ENCODE measurements at places on chromosomes 2 and 18.

DNA sequence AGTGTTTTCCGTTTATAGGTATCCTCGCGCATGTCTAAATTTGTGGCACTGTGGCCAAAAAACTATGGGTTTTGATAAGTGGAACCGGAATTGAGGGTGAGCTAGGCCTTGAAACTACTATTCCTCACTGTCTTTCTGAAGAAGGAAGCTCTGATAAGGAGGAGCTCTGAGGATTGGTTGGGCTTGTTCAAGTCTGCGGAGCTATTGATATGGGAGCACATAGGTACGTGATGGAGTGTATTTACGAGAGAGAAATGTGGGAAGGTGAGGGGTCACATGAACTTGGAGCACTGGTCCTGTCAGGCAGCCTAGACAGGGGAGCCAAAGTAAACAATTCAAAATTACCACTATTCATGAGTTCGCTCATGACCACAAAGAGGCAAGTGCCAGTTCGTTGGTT is 131.4 kb downstream of the BABAM2 start:
- no peak for DNase-seq

- no peak for DNase-seq
These were observed 2.1 kb upstream of the MOCOS start for GRCh38 chr18:36185157-36185556.

GRCh38 chr2:24287171-24287570 is 73.2 kb downstream of the ITSN2 start:
- DNase-seq = no peak

GRCh38 chr18:80192653-80193385 is 54.5 kb downstream of the PARD6G start:
- DNase-seq = no peak
